ENCODE measurements at places on chromosomes 3 and 15.

- peak; percentile 19 for DNase-seq
Observed at GRCh38 chr15:101276501-101277037, 716 bp downstream of the SELENOS start.

- no peak for DNase-seq
Observed at GRCh38 chr3:22960105-22960984, 242.8 kb upstream of the UBE2E2 start.

GRCh38 chr15:88440021-88440420 is 27.2 kb downstream of the MRPL46 start:
- no peak for DNase-seq

- DNase-seq = no peak
Observed at GRCh38 chr3:63151897-63152296, 126.2 kb upstream of the SYNPR start.

DNA sequence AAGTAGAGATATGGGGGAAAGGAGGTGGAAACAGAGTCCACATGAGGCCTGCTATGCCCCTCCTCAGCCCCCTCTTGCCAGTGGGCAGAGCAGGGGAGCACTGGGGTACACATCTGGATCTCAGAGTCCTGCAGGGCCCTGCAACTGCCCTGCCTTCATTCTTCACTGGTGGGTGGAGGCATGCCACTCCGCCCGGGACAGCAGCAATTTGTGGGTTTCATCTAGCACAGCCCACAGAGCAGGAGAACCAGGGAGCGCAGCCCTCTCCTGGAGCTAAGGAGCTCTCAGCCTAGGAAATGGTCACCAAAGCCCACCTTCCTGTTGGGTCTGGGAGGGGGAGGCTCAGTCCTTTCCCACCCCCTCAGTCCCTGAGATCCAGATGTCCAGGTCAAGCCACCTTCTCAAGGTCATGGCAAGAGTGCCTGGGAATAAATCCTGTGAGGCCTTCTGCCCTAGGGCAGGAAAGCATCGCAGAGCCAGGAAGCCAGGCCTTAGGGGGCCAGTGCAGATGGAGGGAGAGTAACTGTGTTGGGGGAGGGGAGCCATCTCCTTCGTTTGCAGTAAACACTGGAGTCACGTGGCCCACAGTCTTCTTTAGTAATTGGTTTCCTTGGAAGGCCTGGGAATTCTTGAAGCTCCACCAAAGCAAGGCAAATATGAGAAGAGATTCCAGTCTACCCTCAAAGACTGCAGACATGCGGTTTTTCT is 31.0 kb downstream of the ANP32A start:
- no peak for DNase-seq

GRCh38 chr3:104887069-104887468 is 479.6 kb upstream of the ALCAM start:
- DNase-seq = no peak

- no peak for DNase-seq
Observed at GRCh38 chr15:94272251-94272898, 41.0 kb downstream of the MCTP2 start.

GRCh38 chr3:169391672-169392071 is 271.8 kb downstream of the MECOM start:
- no peak for DNase-seq

- no peak for DNase-seq
Observed at GRCh38 chr3:130915567-130916292, 21.8 kb downstream of the ATP2C1 start.

DNA sequence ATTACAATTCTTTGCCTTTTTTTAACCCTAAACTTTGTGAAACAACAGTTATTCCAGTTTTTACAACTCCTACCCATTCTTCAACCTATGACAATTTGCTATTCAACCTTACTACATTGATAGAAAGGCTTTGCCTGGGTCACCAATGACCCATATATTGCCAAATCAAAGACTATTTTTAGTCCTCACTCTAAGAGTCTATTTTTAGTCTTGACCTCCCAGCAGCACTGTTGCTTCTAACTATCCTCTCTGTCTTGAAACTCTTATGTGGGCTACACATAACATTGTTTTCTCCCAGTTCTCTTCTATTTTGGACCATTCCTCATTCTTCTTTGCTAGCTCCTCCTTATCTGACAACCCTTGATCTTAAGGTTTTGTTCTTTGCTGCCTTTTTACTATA is 71.4 kb downstream of the C3orf80 start:
- no peak for DNase-seq

All from stimulated activated CD4-positive, alpha-beta T cell treated with anti-CD3 and anti-CD28 coated beads, Interleukin-2, amount 100 ng/mL, for 24 hours (primary cell).